Fibroblast of the aortic adventitia (primary cell): ENCODE measurements at places on chromosomes 16 and 17. TPM values are rescaled to one million over a fixed set of nuclear protein-coding genes. Genes with fewer than 3 reads are reported as not detected.
A peak's percentile ranks its signal among the peaks of the same experiment; 100 is the strongest.

CCR7 gene
- not detected in 2 replicates for total RNA-seq

NT5M gene
- 2.3 TPM in 1 of 2 replicates, not detected in the other for total RNA-seq

GFAP gene
- not detected in 2 replicates for total RNA-seq

ENDOV gene
- 12.4 and 17.8 TPM in 2 replicates for total RNA-seq

TMC8 gene
- total RNA-seq, result not detected in 2 replicates

GP1BA gene
- not detected in 2 replicates for total RNA-seq

CDH5 gene
- total RNA-seq, result 2.9 and 7.0 TPM in 2 replicates

ELOB gene
- 37.6 and 316 TPM in 2 replicates for total RNA-seq

GRCh38 chr17:11805138-11805537, 192.1 kb downstream of the ZNF18 start:
- DNase-seq, result no peak

DNA sequence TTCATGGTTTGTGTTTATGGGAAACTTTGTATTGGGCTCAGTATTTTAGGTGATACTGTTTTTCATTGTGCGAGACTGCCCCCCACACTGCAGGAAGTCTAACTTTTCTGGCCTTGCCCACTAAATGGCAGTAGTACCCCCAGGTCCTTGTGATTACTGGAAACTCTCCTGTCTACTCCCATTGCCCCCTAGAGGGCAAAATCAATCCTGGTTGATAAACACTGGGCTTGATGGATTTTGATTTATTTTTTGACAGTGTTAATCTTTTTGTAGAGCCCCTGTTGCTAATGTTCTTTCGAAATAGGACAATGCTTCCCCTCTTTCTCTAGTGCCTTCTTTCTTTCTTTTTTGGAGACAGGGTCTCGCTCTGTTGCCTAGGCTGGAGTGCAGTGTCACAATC, 15.5 kb downstream of the METTL9 start:
- DNase-seq, result no peak

- DNase-seq, result peak; percentile 16
Measured at GRCh38 chr16:24540602-24541210, 1.3 kb downstream of the RBBP6 start.

- DNase-seq, result no peak
Measured at GRCh38 chr16:64381979-64382378, 739.9 kb downstream of the CDH11 start.

- peak; percentile 62 for DNase-seq
Measured at GRCh38 chr16:57643147-57643874, 14.9 kb downstream of the ADGRG1 start.

GRCh38 chr17:78176548-78177025, 8.2 kb downstream of the SYNGR2 start:
- peak; percentile 49 for DNase-seq

DNA sequence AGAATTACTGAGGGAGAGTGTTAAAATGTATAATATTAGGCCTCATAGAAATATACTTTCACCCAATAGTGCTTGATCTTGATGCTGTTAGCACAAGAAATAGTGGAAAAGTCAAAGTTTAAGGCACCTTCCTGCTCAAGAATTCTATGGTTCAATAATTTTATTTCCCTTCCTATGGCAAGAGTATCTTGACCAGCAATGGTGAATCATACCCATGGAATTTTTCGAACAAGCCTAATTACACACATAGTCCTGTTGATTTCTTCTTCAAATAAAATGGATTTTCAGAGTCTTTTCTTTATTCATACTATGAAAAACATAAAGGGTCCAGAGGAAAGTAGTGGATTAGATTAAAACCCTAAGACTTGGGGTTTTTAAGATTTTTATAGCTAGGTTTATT, 810.6 kb downstream of the CDH11 start:
- DNase-seq, result no peak

DNA sequence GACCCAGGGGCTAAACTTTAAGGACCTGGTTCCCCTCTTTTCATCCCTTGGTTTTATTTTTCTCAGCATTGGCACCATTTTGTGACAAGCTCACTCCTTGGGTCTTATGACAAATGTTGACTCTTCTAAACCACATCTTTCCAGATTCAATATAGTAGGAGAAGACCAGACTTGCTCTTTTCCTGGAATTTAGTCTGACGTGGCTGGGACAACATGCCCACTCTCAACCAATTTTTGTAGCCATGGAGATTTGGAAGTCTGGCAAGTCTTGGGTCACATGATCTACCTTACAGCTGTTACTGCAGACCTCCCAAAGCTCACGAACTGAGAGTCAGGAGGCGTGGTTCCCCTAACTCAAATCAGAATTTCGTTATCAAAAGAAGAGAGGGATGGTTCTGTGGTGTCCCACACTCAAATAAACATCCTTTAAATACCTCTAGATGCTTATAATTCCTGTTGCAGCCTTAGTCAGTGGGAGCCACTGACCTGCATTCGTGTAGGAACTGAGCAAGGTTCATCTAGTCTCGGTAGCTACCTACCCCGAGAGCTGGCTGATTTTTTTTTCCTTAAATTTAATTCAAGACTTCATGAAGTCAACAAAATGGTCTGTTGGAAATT, 683.5 kb downstream of the MAF start:
- DNase-seq, result no peak

- DNase-seq, result no peak
Measured at GRCh38 chr17:78818932-78819331, 21.7 kb downstream of the USP36 start.

- DNase-seq, result peak; percentile 12
Measured at GRCh38 chr17:32486701-32487472, at the start of gene CDK5R1. Gene CDK5R1, plus strand, starts transcription at chr17:32486993. Its CDS starts 628 bp downstream, at chr17:32487621.

- DNase-seq, result peak; percentile 32
Measured at GRCh38 chr16:85148931-85149330, 36.7 kb upstream of the CIBAR2 start.

DNA sequence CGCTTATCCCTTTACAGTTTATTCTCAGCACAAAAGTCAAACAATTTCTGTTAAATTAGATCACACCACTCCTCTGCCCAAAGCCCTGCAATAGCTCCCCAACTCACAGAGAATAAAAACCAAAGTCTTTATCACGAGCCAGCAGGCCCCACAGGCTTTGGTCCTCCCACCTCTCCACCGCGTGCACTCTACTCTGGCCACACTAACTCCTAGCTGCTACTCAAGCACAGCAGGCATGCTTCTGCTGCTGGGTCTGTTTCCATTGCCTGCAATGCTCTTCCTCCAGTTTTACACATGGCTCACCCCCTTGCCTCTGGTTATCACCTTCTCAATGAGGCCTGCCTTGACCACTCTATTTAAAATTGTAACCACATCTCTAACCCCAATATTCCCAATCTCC, 27.6 kb downstream of the HELZ start:
- no peak for DNase-seq

- DNase-seq, result no peak
Measured at GRCh38 chr17:61461586-61461966, 9.4 kb downstream of the TBX4 start.

DNA sequence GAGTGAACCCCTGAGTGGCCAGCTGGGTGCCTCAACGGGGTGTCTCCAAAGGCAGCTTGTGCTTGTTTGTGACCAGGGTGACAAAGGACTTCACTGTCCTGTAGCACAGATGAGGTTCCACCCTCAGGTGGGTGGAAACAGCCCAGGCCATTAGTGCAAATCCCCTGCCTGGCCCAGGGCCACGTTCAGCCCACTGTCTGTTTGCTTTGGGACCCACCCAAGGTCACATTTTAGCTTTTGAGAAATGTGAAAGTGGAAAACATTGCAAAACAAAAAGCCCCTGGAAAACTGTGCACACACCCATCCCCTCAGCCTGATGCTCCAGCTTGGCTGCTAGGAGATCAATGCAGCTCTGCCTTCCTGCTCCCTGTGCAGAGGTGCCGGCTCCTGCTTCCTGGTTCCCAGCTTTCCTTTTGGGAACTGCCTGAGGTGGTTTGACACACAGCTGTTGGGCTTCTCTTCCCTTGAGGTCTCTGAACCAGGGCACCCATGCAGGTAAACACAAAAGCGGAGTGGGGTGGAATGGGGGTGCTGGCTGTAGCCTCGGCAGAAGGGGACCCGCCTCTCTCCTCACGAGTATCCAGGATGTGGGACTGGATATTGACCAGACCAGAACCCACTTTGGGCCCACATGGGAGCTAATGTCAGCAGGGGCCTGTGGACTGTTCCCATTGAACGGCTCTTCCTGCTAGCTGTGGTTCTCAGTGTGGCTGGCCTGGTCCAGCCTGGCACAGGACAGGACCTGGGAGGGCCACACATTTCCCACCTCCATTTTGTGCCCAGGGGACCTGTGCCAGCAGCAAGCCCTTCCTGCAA, 7.9 kb upstream of the SPHK1 start:
- peak; percentile 59 for DNase-seq

- DNase-seq, result peak; percentile 13
Measured at GRCh38 chr16:9703731-9704130, 478.5 kb downstream of the GRIN2A start.

- no peak for DNase-seq
Measured at GRCh38 chr17:44623070-44623725, 33.1 kb upstream of the MEIOC start.

GRCh38 chr17:75876938-75877751, 1.2 kb downstream of the TRIM47 start:
- DNase-seq, result peak; percentile 98

GRCh38 chr17:71869293-71869692, 251.5 kb upstream of the SOX9 start:
- no peak for DNase-seq
